COLO829 (cell line): ENCODE measurements at places on chromosomes 6 and 20.

DNA sequence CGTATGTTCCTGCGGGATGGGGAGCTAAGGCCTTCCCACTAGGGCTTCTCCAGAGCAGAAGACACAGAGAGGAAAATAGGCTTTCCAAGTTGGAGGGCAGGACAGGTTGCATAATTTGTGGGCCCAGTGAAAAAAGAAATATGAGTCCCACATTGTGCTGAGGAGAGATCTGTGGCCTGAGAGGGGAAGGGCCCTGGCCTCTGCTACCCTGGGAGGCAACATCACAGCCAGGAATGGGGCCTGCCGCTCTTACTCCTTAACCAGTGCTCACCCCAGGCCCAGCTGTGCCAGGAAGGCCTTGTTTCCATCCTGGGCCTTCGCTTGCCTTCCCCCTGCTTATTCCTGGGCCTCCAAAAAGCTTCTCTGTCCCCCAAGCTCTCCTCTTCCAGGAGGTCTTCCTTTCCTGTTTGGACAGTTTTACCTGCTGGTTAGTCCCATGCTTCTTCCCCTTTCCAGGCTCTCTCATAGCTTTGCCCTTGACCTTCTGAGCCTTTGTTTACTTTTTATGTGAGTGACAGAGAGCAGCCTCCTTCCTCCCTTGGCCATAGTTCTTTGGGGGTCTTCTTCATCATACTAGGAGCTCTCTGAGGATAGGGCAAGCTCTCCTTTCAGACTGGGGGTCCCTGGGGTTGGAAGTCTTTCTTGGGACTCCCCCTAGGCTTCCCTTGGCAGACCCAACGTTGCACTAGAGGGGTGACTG is 26.2 kb upstream of the VEGFA start:
- no peak for DNase-seq

- DNase-seq = no peak
These were observed 116.0 kb downstream of the GRIK2 start for GRCh38 chr6:101509536-101509935.

DNA sequence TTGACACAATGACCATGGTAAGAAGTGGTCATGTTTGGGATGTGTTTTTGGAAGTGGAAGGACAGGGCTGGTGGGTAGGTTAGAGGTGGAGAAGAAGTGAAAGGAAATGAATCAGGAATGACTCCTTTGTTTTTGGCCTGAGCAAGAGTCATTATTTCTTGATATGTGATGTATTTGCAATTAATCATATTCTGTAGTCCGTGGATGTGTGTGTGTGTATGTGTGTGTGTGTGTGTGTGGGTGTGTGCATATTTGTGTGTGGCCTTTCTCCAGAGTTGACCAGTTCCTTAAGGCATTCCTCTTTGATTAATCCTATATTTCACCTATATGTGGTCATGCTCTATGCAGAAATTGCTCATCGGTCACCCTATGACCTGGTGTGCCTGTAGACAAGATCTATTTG is 130.7 kb downstream of the UTRN start:
- DNase-seq = no peak

DNA sequence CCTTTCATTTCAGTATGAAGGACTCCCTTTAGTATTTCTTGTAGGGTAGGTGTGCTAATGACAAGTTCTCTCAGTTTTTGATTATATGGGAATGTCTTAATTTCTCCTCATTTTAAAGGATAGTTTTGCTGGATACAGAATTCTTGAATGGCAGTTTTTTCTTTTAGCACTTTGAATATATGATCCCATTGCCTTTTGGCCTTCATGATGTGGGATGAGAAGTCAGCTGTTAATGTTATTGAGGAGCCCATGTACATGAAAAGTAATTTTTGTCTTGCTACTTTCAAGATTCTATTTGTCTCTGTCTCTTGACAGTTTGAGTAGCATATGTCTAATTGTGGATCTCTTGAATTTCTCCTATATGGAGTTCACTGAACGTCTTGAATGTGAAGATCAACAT is 30.9 kb downstream of the RSPH3 start:
- DNase-seq = no peak

- DNase-seq = no peak
These were observed 104.2 kb downstream of the NCOA3 start for GRCh38 chr20:47605673-47606413.

- DNase-seq = no peak
These were observed 84.0 kb downstream of the PTPN1 start for GRCh38 chr20:50594231-50594590.

DNA sequence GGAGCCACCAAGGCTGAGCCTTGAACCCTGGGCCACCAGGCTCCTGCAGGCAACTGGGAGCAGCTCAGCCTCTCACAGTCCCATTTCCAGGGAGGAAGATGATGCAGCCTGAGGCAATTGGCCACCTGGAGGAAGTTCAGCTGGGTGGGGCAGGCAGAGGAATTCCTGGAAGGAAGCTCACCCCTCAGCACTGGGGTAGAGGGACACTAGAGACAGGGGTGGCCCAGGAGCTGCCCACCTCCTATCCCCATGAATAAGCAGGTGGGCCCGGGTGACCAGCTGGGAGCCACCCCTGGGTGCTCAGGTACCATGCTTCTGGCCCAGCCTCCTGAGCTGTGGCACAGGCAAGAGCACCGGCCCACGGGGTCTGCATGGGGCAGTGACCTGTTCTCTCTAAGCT is 3.6 kb upstream of the HSPA12B start:
- no peak for DNase-seq

DNA sequence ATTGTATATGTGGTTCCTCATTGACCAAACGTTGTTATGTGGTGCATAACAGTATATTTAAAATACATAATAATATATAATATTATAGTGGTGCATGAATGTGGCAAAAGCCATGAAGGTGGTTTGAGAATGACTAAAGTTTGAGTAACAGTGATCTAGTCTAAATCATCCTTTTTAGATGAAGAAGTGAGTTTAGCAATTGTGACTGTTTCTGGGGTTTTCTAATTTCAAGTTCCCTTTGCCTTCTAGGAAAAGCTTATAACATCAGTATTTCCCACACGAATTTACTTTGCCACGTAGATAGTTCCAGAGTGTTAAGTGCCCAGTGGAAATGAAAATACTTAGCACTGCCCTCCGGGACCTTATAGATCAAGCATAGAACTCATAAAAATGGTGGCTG is 40.9 kb downstream of the ARFGEF2 start:
- DNase-seq = no peak

DNA sequence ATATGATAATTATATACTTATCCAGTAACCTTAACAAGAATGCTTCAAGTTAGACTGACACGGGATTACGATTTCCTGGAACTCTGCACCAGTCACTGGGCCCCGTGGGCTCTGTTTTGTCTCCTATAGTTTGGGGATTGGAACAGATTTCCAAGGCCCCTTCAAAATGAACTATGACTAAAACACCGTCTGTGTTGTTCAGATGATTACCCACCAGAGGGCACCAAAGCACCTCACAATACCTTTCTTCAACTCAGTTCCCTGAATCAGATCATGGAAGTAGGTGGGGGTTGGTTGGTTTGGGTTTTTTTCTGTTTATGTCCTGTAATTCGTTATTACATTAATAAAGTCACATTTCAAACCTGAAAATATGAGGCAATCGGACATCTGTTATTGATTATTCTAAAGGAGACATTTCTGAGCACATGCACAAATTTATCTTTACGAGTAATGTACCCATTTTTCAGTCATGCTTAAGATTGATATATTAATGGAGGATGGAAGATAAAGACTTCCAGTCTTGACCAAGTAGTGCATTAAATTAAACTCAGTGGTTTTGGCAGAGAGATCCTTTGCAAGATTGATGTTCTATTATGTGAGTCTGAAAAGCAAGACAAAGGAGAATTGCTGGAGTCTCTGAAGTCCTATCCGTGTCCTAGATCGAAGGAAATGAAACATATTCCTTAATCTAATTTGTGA is 112.0 kb upstream of the COL21A1 start:
- DNase-seq = peak; percentile 80

DNA sequence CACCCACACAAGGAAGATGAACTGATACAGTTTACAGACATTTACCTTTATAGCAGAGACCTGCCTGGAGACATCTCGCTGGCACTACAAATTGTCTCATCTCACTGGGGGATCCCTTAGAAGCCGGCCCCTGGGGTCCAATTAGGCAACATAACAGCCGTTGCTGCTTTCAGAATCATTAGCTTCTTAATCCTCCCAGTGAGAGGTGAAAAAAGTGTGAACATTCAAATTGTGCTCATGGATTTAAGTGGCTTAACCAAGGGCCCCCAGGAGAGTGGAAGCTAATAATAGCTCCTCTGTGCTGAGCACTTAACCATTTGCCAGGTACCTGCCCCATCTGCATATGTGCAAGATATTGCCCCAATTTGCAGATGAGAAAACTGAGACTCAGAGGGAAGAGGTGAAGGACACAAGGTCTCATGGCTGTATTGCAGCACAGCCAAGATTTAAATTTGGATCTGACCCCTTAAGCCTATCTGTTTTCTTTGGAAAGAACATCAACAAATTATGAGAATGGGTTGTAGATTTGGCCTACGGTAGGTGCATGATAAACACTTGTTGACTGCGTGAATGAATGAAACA is 101.0 kb downstream of the EYA2 start:
- no peak for DNase-seq

DNA sequence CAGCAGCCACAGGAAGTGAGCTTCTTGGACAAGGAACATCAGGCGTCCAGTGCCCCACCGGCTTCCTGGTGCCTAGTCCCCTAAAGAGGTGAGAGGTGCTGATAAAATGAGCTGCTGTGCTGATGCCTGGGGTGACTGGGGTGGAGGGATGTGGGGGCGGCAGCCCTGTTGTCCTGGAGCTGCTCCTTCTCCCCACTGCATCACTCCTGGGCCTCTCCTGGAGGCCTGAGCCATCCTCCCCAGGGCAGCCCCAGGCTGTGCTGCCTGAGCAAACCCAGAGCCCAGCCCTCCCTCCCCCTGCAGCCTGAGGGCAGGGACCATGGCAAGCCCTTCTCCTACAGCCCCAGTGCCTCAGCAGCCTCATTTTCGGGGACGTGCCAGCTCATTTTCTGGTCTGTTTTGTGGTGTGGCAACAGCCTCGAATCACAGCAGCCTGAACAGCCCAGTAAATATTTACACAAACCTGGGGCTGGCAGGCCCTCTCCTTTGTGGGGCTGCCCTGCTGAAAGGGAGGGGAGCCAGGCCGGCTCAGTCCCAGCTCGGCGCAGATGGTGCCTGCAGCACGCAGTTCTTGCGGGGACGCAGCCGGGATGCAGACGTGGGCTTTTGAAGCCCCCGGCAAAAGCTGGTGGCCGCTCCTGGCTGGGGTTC is 259.9 kb downstream of the DLL1 start:
- no peak for DNase-seq

- DNase-seq = no peak
These were observed 3.5 kb upstream of the RAMACL start for GRCh38 chr6:166589786-166590574.

DNA sequence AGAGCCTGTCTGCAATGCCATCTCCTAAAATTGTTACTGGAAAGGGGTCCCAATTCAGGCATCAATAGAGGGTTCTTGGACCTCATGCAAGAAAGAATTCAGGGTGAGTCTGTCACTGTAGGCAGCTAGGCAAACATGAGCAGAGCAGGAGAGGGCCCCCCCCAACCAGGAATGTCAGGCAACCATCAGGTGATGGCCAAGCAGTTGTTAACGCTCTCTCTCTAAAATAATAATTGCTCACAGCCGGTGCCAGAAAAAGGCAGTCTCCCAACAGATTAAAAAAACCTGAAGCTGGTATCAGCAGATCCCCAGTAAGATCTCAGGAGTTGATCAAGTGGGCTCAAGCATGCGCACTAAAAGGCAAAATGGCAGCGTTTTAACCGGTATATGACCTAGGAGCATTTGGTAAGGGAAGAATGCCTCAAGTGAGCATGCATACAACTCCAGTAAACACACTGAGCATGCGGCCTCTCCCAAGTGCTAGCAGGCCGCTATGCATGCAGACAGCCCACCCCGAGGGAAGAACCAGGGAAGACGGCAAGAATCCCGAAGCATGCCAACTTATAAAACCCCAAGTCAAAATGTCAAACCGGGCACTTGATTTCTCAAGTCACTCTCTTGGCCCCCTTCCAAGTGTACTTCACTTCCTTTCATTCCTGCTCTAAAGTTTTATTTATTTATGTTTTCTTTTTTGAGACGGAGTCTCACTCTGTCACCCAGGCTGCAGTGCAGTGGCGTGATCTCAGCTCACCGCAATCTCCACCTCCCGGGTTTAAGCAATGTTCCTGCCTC is 44.0 kb upstream of the RNGTT start:
- DNase-seq = no peak

DNA sequence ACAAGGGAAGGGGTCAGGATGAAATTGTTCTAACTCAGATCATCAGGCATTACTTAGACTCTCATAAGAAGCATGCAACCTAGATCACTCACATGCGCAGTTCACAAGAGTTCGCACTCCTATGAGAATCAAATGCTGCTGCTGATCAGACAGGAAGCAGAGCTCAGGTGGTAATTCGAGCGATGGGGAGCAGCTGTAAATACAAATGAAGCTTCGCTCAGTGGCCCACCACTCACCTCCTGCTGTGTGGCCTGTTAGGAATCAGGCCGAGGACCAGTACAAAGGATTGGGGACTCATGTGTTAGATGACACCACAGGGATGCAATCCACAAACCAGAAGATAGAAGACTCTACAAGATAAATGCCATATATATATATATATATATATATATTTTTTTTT is 31.5 kb upstream of the TOP1 start:
- no peak for DNase-seq

DNA sequence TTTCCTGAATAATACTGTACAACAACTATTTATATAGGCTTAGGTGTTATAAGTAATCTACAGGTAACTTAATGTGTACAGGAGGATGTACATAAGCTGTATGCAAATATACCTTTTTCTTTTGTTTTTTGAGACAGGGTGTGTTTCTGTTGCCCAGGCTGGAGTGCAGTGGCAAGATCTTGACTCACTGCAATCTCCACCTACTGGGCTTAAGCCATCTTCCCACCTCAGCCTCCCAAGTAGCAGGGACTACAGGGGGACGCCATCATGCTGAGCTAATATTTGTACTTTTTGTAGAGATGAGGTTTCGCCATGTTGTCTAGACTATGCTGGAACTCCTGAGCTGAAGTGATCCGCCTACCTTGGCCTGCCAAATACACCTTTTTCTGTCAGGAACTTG is 191.7 kb upstream of the ZNF217 start:
- no peak for DNase-seq

GRCh38 chr6:3139090-3139903 is 18.0 kb downstream of the TUBB2A start:
- peak; percentile 45 for DNase-seq

GRCh38 chr6:13348334-13349113 is 20.2 kb upstream of the TBC1D7 start:
- DNase-seq = no peak

DNA sequence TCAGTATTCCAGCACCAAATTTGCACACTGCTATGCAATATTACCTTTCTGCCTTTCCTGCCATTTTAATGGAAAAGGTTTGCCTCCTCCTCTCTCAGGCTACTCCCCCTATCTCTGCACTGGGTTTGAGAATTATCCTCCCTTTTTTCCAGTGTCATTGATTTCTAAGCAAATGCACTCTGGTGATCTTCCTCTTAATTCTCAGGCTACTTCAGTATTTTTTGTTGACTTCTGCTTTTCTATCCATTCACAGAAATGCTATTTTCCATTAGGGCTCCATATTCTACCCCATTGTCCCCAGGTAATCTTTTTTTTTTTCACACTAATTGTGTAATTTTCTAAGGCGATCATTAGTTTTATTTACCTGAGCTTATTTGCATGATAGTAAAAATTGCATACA is 144.0 kb downstream of the GJA1 start:
- DNase-seq = no peak

GRCh38 chr6:19463250-19463649 is 373.9 kb upstream of the ID4 start:
- no peak for DNase-seq

- DNase-seq = no peak
These were observed 18.0 kb downstream of the FOXO3 start for GRCh38 chr6:108578595-108579327.
